ENCODE measurements at places on chromosomes 5 and 9. TPM values are rescaled to one million over a fixed set of nuclear protein-coding genes. Genes with fewer than 3 reads are reported as not detected.

SLC6A7 gene
- total RNA-seq: not detected

MLANA gene
- not detected for total RNA-seq

UGT3A1 gene
- not detected for total RNA-seq

ANXA2R gene
- total RNA-seq: 10.4 TPM

CNTRL gene
- total RNA-seq: 69.8 TPM

SMC5 gene
- total RNA-seq: 30.9 TPM

SV2C gene
- 0.07 TPM for total RNA-seq

RNF180 gene
- not detected for total RNA-seq

GARNL3 gene
- total RNA-seq: 3.8 TPM

TICAM2 gene
- 0.96 TPM for total RNA-seq

UGT3A2 gene
- total RNA-seq: not detected

GGTA1 gene
- not detected for total RNA-seq

TXNDC8 gene
- total RNA-seq: not detected

SPATA31E1 gene
- not detected for total RNA-seq

OR1K1 gene
- not detected for total RNA-seq

C9orf43 gene
- 0.83 TPM for total RNA-seq

ZNF883 gene
- 1.6 TPM for total RNA-seq

SLC36A3 gene
- not detected for total RNA-seq

FUBP3 gene
- 32.9 TPM for total RNA-seq

TOR4A gene
- total RNA-seq: 2.9 TPM

SOWAHA gene
- not detected for total RNA-seq

TRIM36 gene
- 0.72 TPM for total RNA-seq

NPR3 gene
- total RNA-seq: 0.16 TPM

FRRS1L gene
- total RNA-seq: not detected

CDH18 gene
- not detected for total RNA-seq

IL5 gene
- total RNA-seq: 1.6 TPM

PCDHGC4 gene
- not detected for total RNA-seq

MELK gene
- 44.3 TPM for total RNA-seq

ANKRD31 gene
- total RNA-seq: 0.99 TPM

MARVELD2 gene
- 0.60 TPM for total RNA-seq

GPRIN1 gene
- total RNA-seq: 2.0 TPM

TLX3 gene
- total RNA-seq: not detected

RANBP6 gene
- total RNA-seq: 16.2 TPM

TRIM23 gene
- 7.0 TPM for total RNA-seq

SLCO6A1 gene
- total RNA-seq: not detected

TAS2R1 gene
- not detected for total RNA-seq

NMUR2 gene
- not detected for total RNA-seq

ORM2 gene
- not detected for total RNA-seq

PCDHB13 gene
- total RNA-seq: not detected
